ENCODE measurements at places on chromosomes 6 and 20.
A peak's percentile ranks its signal among the peaks of the same experiment; 100 is the strongest.

DNA sequence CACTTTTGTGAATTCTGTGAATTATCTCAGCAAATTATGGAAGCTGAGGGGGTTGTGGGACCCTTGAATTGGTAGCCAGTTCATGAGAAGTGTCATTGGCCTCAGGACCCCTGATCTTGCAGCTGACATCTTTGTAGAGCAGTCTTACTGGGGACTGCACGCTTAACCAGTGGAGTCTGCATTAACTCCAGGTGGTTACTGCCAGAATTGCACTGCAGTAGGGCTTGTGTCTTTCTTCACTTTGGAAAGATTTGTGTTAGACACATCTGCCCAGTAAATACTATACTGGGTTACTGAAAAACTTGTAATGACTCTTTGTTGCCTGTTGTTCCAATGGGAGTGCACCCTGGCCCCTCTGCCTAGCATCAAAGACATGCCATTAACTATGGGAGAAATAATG is 21.2 kb upstream of the CDKN1A start:
- no peak for DNase-seq

GRCh38 chr6:131950767-131951575 is at the start of gene CCN2:
Gene CCN2, minus strand, starts transcription at chr6:131951372. Its CDS starts 200 bp downstream, at chr6:131951172.
- DNase-seq = no peak

- DNase-seq = no peak
Observed at GRCh38 chr6:52505726-52506409, 71.0 kb downstream of the TRAM2 start.

DNA sequence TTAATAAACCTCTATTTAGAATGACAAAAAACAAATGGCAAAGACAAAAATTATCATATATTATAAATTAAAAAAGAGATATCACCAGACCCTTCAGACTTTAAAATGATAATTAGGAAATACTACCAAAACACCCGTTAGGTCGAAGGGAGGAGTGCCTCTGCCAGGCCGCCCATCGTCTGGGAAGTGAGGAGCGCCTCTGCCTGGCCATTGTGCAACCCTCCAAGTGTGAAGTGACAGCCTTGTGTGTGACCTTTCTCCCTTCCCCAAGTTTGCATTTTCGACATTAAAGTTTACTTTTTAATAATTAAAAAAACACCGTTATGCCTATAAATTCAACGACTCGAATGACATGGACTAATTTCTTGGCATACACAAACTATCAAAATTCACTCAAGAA is 64.5 kb upstream of the TASP1 start:
- no peak for DNase-seq

DNA sequence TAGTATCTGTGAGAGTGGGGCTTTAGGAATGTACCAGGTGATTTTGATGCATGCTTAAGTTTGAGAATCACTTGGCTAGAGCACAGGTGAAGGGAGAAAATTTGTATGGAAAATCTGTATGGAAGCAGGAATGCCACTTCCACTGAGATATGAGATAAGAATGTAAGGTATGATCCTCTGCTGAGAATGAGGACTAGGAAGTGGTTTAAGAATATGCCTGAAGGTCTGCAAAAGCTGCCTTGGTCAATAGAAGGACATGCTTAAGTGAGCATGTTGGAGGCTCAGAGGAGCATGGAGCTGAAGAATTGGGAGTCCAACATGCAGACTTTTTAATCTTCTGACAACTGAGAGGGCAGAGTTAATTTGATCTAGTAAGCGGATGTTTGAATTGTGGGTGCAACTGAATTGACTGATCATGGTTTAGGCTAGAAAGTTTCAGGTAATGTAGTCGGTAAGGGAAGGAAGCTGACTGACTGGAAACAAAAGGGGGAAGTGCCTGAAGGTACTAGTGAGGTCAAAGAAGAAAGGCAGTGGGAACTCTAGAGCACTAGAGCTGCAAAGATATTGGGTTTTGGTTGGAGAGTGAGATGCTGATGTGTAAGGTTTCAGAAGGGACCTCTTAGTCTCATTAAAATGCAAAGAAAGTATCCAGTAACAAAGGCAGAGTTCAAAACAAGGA is 28.6 kb upstream of the NOTCH4 start:
- no peak for DNase-seq

DNA sequence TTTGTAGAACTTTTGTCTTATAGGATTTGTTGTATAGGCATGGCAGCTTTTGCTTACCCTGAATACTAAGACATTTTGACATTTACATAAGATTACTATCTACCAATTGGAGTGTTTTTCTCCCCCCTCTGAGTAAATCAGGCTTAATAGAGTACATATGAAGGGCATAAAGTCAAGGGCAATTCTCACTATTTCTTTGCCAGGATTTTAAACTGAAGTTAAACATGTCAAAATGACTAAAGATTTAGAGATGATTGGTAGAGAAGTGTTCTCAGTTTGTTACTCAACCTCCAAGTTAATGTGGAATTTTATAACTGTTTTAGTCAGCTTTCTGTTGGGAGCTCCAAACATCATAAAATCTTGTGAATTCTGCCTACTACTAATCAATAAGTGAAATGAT is 157.8 kb downstream of the CDKAL1 start:
- DNase-seq = no peak

- DNase-seq = no peak
Observed at GRCh38 chr6:29477923-29478450, 9.8 kb downstream of the MAS1L start.

- DNase-seq = no peak
Observed at GRCh38 chr6:20188630-20189075, 23.6 kb downstream of the MBOAT1 start.

- no peak for DNase-seq
Observed at GRCh38 chr6:95294043-95294442, 283.3 kb upstream of the MANEA start.

DNA sequence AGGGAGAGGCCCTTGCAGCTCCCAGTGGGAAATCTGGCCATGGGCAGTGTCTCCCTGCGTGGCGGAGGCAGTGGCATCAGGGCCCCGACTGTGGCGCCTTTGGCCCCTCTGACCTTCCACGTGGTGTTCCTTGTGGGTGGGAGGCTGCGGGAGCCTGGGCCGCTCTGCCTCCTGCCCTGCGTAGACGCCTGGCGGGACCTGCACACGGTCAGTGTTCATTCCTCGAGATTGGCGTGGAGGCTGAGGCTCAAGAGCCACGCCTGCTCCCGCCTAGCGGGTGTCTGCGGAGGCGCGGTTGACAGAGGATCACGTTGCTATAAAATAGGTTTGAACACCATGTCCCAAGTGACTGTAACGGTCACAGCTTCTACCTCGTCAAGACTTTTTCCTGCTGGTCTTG is 14.0 kb downstream of the COL9A3 start:
- DNase-seq = no peak

- no peak for DNase-seq
Observed at GRCh38 chr20:48930035-48930434, 8.5 kb downstream of the ARFGEF2 start.

DNA sequence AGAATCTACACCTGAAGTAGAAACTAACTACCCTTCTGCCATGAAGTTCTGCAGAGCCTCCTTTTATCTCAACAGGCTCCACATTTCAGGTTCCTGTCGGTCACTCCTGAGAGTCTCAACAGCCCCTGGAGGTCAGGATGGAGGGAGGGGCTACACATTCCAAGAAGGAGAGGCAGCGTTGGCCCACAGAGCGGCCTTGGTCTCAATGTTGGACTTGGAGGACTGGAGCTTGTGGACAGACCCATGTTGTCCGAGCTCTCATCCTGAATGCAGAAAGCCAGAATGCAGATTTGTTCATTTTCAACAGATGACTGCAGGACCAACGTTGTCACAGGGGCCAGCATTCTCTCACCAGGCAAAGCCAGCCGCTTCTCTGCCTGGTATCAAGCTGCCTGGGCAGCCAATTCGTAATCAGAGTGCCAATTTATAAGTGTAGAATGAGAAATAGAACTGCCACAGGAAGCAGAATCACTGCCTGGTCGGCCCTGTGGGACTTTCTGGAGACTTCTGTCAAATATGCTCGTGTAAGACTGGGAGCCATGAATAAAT is 212.5 kb upstream of the SNX9 start:
- DNase-seq = no peak

DNA sequence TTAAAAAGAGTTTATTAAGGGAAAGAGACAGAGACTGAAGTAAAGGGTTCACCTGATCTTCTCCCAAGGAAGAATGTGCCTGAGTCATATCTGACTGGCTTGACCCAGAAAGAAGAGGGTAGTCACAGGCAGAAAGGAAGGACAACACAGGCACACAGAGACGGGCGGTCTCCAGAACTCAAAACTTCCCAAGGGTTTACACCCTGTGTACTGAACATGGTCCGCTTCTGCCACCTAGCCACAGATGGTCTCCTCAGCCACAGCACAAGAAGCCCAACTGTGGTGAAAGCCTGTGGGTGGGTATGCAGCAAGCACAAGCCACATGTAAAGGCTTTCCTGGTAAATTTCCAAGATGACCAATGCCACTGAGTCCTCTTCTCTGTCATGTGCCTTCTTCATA is 17.2 kb downstream of the UNC5CL start:
- DNase-seq = no peak

- no peak for DNase-seq
Observed at GRCh38 chr6:111612379-111612778, 6.7 kb upstream of the TRAF3IP2 start.

GRCh38 chr6:138991206-138991605 is 3.2 kb upstream of the REPS1 start:
- no peak for DNase-seq

DNA sequence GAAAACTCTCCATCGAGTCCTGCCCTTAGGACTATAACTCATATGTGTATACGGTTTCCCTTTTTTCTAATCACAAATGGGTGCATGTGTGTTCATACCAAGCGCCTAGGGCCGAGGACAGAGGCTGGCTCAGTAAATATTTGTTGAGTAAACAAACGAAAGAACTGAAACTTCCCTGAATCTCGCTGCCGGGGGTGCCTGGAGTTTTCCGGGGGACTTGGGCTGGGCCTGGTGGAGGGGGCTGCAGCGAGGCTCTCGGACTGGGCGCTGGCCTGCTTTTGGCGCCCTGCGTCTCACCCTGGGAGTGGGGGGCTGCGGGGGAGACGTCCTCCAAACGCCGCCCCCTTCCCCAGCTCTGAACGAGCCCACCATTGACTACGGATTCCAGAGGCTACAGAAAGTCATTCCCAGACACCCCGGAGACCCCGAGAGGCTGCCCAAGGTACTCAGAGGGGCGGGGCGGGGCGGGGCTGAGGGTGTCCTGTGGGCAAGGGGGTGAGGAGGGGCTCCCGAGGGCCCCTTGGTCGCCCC is 49.0 kb downstream of the CPXM1 start:
- DNase-seq = no peak

DNA sequence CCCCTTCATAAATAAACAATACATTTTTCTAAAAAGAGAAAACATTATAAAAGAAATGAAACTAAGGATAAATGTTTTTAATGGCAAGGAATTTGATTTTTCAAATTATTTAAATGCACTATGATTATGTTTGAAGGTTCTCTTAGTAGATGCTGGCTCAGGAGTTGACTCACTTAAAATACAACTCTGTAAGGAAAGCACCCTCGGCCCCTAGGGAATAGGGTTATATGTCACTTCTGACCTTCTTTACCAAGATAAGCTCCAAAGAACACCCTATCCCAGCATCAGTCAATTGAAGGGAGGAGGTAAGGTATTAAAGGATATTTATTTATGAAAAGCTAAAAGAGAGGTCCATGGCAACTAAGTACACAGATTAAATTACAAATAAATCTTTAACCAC is 6.8 kb downstream of the SNAP91 start:
- no peak for DNase-seq

DNA sequence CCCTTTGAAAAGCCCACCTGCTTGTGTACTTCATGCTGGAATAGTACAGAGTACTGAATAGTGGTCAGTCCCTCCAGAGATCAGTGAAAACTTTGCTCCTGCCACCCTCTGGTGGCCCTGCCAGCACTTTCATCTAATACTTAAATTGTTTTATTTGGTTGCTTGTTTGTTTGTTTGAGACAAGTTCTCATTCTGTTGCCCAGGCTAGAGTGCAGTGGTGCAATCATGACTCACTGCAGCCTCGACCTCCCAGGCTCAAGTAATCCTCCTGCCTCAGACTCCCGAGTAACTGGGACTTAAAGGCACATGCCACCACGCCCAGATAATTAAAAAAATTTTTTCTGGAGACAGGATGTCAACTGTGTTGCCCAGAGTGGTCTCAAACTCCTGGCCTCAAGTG is 9.1 kb downstream of the FAM83D start:
- DNase-seq = no peak

GRCh38 chr6:73521351-73521985 is 636 bp upstream of the EEF1A1 start:
- DNase-seq = peak; percentile 59

DNA sequence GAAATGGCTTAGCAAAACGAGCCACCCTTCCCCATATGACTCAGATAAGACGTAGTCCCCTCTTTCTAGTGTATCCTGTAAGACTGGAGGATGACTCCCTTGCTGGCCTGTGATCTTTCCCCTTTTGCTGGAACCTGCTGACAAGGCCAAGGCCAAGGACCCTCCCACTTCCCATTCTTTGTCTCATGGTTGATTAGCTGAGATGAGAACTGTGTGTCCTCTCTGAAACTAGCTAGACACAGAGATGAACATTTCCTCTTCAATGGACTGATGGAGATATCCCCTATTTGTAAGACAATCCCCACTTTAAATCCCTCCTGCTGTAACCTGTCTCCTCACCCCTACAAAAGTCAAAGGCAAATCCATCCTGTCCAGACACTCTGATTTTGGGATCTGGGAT is 33.4 kb upstream of the SCRT2 start:
- DNase-seq = no peak

GRCh38 chr6:42260972-42261371 is 43.3 kb upstream of the MRPS10 start:
- peak; percentile 36 for DNase-seq

- no peak for DNase-seq
Observed at GRCh38 chr6:45260696-45261095, 67.4 kb upstream of the RUNX2 start.

- DNase-seq = no peak
Observed at GRCh38 chr20:33172781-33173180, 4.8 kb downstream of the BPIFA2 start.

DNA sequence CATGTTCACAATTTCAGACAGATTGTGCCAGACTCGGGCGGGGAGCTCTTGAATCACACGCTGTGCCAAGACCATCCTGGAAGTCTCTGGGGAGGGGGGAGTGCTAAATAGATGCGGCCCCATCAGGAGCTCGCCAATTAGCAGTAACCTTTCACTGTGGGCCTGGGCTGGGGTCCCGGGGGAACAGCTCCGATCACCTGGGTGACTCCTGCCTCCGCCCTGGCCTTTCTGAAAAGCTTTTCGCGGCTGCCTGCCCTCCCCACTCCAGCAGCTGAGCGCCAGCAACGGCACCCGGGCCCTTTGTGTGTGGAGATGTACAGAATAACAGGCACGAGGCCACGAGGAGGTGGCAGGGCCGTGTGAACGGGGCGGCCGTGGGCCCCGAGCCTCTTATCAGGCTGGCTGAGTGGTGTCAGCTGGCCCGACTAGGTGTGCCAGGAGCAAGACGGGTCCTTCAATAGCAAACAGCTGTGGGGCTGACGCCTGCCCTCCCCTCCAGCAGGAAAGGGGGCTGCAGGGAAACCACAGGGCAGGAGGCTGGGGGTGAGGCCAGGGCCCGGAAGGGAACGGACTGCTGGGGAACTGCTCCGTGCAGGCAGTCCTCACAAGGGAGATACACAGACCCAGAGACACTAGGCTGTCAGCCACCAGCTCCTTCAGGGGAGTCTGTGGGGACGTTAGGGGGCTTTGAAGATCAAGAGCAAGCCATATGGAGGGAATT is 56.8 kb downstream of the NOL4L start:
- no peak for DNase-seq

All from activated T-cell treated with anti-CD3 and anti-CD28 coated beads for 4 hours (primary cell).